ENCODE measurements at places on chromosomes 5 and 9.
A peak's percentile ranks its signal among the peaks of the same experiment; 100 is the strongest.

DNA sequence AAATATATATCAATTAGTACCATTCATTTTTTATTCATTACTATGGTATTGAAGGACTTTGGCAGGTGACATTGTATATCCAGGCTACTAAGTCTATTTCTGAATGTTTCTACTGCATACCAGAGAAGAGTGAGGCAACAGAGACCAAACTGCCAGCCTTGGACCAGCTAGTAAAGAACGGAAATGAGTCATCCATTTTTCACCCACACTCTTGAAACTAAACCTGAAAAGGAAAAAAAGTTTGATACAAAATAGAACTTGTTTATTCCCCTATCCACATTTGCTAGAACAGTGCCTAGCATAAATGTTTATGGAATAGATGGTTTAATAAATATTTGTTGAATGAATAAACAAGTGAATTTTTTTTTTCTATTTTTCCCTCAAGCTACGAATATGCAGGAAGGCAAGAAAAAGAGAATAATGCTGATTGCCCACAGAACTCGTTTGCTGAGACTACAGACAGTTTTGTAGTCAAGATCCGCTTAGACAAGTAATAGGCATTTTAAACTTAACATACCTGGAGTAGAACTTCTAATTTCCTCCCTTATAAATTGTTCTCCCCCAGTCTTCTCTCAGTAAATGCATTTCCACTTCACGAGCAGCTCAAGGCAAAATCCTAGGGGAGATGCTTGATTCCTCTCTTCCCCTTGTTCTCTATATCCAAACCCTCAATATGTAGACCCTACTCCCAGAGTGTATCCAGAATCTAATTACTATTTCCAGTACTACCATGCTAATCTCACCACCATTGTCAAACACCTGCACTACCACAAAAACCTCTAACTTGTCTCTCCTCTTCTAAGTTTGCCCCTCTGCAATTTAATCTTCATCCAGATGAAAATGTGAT lies 146.2 kb upstream of the RASA1 start:
- DNase-seq = no peak

- DNase-seq = no peak
Measured at GRCh38 chr9:128732576-128732975, 8.6 kb upstream of the ZDHHC12 start.

DNA sequence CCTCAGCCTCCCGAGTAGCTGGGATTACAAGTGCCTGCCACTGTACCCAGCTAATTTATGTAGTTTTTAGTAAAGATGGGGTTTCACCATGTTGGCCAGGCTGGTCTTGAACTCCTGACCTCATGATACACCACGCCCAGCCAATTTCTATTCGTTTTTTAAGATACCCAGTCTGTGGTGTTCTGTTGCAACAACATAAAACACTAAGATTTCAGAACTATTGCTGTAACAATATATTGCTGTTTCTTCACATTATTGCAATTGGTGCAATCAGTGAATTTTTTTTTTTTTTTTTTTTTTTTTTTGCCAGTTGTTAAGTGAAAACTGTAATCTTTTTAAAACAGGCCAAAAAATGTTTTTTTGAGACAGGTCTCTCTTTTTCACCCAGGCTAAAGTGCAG lies 9.9 kb downstream of the SRP19 start:
- DNase-seq = no peak

- no peak for DNase-seq
Measured at GRCh38 chr5:13252699-13253098, 691.8 kb downstream of the DNAH5 start.

- no peak for DNase-seq
Measured at GRCh38 chr5:16702964-16703363, 86.2 kb upstream of the RETREG1 start.

DNA sequence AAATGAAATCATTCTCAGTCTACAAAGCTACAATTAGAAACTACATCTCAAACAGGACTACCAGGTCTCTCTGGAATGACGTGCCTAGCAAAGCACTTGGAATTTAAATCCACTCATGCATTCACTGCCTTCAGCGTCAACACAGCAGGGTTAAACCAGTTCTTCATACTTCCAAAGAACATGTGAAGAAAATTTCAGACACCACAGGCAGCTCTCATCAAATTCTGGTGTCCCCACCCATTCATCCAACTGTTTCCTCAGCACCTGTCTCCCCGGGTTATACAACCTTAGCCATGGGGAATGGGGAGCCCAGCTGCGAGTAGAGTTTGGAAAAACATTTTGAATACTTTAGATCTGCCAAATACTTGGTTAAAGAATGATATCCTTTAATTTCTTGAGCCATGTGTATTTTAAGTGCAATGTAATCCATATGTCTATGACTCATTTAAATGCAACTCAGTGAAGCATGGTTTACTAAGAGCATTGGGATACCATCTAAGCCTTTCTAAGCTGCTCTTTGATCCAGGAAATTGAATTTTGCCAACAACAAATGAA lies 17.5 kb downstream of the ADAM19 start:
- DNase-seq = no peak

DNA sequence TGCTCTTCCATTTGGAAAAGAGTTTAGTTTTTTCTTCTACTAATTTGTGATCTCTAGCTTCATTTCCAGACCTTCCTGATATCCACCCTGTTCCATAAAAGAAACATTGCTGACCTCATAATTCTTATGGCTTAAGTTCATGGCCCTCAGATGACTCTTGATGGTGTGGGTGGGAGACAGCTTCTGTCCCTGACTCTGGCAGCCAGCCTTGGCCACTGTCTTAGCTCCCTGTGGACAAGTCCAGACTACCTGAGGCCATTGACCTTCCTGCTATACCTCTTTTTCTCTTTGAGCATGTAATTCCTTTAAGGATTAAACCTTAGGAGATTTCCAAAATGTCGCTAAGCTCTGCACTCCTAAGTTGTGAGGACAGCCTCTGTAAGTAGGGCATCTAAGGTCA lies 101.1 kb upstream of the DAP start:
- no peak for DNase-seq

- no peak for DNase-seq
Measured at GRCh38 chr5:145585-146323, 45.5 kb upstream of the LRRC14B start.

GRCh38 chr9:37324691-37325490 lies 97.6 kb upstream of the GRHPR start:
- no peak for DNase-seq

DNA sequence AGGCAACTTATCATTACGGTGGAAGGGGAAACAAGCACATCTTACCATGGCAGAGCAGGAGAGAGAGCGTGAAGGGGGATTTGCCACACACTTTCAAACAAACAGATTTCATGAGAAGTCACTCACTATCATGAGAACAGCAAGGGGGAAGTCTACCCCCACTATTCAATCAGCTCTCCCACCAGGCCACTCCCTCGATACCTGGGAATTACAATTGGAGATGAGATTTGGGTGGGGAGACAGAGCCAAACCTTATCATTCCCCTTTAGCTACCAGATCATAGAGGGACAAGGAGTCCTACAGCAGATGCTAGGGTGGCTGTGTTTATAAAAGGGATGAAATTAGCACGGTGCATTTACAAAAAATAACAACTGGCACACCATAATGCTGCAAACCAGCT lies 2149.4 kb upstream of the ACO1 start:
- DNase-seq = no peak

- DNase-seq = no peak
Measured at GRCh38 chr5:83590966-83591365, 119.4 kb downstream of the VCAN start.

DNA sequence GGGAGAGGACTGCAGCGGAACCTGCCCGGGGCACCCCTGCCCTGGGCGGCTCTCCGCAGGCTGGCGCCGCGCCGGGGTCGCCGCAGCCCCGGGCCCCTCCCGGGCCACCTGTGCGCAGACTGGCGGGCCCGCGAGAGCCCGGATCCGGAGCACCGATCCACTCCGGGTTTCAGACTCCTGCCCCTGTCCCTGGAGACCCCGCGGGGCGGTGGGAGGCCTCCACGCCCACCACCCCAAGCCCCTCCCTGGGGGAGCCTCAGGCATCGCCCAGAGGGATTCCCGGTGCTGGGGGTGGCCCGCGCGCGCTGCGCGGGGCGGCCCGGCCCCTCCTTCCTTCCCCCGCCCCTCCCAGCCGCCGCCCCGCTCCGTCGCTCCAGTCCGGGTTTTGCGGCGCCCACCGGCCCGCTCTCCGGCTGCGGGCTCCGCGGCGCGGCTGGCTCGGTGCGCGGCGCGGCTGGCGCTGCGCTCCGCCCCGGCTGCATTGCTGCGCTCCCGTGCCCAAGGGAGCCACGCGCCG lies at the start of gene UNC5A:
Gene UNC5A, plus strand, starts transcription at position 479 of the 517 bp plus-strand sequence. CDS start 192 bp downstream, outside the sequence.
- peak; percentile 9 for DNase-seq

DNA sequence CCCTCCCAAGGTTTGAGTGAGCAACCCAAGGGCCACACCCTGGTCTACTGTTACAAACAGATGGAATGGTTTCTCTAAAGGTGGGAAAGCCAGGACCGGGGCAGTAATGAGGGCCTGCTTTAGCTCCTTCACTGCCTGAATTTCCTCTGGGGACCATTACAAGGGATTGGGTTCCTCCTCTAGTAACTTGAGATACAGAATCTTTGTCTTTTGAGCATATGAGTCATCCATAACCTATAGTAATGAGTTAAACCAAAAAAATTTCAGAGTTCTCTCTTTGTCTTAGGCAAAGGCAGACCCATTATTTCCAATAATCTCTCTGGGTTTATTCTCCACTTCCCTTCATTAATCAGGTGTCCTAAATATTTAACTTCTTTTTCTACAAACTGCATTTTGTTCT lies 618.8 kb downstream of the HINT1 start:
- no peak for DNase-seq

GRCh38 chr9:95101326-95101725 lies 216.2 kb downstream of the FANCC start:
- no peak for DNase-seq

Measured in activated T-helper 1 cell treated with anti-CD3 and anti-CD28 coated beads, Interleukin-2, amount 50 U/mL, for 16 hours (primary cell).